ENCODE measurements at places on chromosomes 6 and 20. TPM values are rescaled to one million over a fixed set of nuclear protein-coding genes. Genes with fewer than 3 reads are reported as not detected.
A peak's percentile ranks its signal among the peaks of the same experiment; 100 is the strongest.

ULBP3 gene
- 4.4 TPM for polyA plus RNA-seq

DNA sequence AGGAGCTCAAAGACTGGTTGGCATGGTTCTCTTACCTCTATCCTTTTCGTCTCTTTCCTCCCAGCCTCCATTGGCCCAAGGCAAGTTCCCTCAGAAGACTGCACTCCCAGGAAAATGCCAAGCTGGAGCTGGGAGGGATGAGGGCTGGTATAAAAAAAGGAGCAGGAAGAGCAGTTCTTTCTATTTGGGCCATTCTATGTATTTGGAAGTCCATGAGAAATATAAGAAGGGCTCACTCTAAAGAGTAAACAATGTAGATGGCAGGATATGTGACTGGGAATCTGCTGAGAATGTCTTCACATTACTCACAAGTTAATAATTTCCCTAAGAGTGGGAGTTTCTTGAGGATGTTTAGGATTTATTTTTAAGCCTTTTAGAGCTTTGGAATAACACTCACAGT lies 36.6 kb upstream of the ADTRP start:
- peaks cover 23% of the 10 kb centered on the region for H3K4me1 ChIP-seq
- H3K4me3 ChIP-seq: no peak overlapping the region

DNA sequence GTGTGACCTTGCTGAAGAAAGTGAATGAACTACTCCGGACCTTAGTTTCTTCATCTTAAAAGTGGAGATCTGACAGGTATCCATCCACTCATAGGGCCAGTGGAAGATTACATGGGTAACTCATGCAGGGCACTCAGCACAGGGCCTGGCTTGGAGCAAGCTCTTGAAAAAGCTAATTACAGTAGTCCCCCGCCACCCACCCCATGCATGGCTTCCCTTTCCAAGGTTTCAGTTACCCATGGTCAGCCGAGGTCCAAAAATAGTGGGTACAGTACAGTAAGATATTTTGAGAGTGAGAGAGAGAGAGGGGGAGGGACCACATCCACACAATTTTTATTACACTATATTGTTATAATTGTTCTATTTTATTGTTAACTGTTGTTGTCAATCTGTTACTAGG lies 7.1 kb upstream of the PMEPA1 start:
- no peak overlapping the region for H3K27ac ChIP-seq
- H3K4me1 ChIP-seq: peaks cover 48% of the 10 kb centered on the region
- no peaks in the 10 kb centered on the region for H3K27me3 ChIP-seq
- no peak for DNase-seq
- no peaks in the 10 kb centered on the region for H3K36me3 ChIP-seq
- no peak overlapping the region for H3K4me3 ChIP-seq

DNA sequence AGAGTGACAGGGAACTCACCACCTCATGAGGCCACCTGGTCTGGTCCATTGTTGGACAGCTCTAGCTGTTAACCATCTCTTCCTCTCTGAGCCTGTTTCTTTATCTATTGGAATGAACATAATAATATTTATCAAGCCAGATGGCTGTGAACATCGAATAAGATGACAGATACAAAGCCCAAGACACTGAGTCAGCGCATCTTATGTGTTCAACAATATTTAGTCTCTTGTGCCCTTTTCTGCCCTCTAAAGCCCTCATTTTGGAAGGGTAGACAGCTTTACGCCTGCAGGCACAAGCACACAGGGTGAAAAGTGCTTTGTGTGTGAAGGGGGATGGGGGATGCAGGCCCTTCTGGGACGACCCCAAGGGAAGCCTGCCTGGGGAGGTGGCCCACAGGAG lies 164.0 kb downstream of the GRM4 start:
- no peaks in the 10 kb centered on the region for H3K36me3 ChIP-seq
- H3K4me1 ChIP-seq: no peaks in the 10 kb centered on the region
- no peak overlapping the region for H3K27ac ChIP-seq
- H3K27me3 ChIP-seq: peaks cover 7% of the 10 kb centered on the region
- H3K4me3 ChIP-seq: no peak overlapping the region

DNA sequence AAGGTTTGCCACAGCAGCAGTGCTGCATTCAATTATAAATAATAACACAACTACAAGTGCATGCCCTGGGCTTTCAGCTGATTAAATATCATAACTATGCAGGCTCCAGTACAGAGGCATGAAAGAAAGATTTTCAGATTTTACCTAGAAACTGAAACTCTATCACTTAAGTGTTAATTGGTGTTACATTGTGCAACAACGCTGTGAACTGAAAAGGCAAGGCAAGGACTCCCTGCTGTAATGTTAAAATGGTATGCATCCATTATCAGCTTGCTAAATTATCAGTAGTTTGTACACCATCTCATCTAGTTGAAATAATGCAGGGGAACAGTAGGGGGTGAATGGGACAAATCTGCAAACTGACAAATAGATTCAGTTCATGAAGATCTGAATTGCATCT lies 976.7 kb upstream of the MANEA start:
- H3K36me3 ChIP-seq: no peaks in the 10 kb centered on the region
- DNase-seq: no peak
- no peak overlapping the region for H3K4me3 ChIP-seq
- no peaks in the 10 kb centered on the region for H3K4me1 ChIP-seq
- no peaks in the 10 kb centered on the region for H3K27me3 ChIP-seq

DNA sequence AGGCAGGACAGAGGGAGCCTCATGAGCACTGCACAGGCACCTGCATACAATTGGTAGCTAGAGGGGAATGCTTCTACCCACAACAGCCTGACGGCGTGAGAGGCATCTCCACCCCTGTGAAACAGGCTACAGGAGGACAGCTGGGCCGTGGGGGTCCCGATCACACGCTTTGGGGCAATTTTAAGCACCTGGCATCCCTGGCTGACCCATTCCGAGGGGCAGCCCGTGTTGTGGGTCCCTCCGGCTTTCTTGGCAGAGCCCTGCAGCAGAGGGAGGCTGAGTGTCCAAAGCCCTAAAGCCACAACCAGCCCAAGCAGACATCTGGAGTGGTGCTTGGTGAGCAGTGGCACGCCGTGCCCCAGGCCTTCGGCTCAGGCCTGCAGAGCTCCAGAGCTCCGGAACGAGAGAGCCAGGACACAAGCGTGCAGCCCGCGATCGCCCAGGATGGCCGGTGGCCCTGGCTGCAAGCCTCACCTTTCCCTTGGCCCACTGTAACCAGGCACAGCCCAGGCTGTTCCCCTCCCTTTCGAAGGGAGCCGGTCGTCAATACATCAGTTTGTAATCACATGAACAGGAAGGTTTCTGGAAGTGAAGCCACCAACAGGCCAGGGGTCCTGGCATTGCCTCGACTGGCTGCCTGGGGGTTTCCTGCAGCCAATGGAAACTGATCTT lies 81.4 kb downstream of the DLL1 start:
- no peaks in the 10 kb centered on the region for H3K36me3 ChIP-seq
- H3K27ac ChIP-seq: no peak overlapping the region
- no peak for DNase-seq

- no peaks in the 10 kb centered on the region for H3K27me3 ChIP-seq
- no peak overlapping the region for H3K4me3 ChIP-seq
- no peaks in the 10 kb centered on the region for H3K4me1 ChIP-seq
- H3K27ac ChIP-seq: no peak overlapping the region
- no peaks in the 10 kb centered on the region for H3K36me3 ChIP-seq
Measured at GRCh38 chr6:119360262-119360915, 10.8 kb upstream of the MAN1A1 start.

DNA sequence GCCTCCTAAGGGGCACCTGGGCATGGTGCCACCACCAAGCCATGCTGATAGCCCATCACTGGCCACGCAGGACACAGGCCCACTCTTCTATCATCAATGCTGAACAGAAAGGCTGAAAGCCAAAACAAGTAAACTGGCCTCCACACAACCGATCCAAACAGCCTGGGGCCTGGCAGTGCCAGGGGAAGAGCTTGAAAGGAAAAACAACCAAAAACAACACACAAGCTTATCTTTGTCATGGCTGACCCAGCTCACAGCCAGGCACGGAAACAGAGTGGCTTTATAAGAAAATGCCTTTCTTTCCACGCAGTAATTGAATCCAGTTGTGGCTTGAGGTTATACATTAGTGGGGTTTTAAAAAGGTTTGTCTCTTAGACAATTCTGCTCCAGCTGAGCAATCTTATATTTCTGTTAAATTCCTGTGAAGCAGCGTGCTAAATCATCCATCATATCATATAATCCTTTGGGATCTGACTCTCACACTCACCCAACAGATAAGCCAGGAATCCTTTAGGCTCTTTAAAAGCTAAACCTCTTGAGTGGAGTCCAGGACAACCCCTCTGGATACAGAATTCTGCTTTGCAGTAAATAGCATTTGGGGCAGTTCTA lies 65.4 kb upstream of the SLC22A16 start:
- no peak for DNase-seq
- H3K36me3 ChIP-seq: no peaks in the 10 kb centered on the region

- H3K27me3 ChIP-seq: no peaks in the 10 kb centered on the region
- peak; percentile 59 for DNase-seq
- no peaks in the 10 kb centered on the region for H3K36me3 ChIP-seq
- peak overlapping the region; percentile 93 for H3K27ac ChIP-seq
- peaks cover 50% of the 10 kb centered on the region for H3K4me1 ChIP-seq
Measured at GRCh38 chr6:138971601-138972000, 16.5 kb downstream of the REPS1 start.

Data from GM23248 (cell line).